Neuronal stem cell (in vitro differentiated cells): ENCODE measurements at places on chromosomes 16 and 17.

DNA sequence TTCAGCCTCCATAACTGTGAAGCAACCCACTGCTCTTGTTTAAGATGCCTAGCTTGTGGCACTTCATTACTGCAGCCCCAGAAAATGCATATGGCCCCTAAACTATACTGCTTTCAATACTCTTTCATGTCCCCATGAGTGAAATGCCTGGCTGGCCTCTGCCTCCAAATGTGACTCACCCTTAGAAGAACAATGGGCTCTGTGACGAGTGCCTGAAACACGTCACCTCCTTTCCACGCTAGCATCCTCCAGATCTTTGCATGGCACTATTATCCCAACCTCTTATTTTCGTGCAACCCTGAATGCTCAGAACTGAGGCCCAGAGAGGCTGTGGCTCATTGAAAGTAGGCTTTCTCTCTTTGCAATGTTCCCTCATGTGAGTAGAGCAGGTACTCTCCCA, 233.1 kb downstream of the CBLN1 start:
- H3K4me1 ChIP-seq = peaks cover 6% of the 10 kb centered on the region
- H3K27ac ChIP-seq = no peak overlapping the region
- no peaks in the 10 kb centered on the region for H3K36me3 ChIP-seq
- DNase-seq = no peak
- H3K27me3 ChIP-seq = no peaks in the 10 kb centered on the region

GRCh38 chr16:68731637-68732036, 5.5 kb upstream of the CDH1 start:
- H3K4me3 ChIP-seq = no peak overlapping the region
- H3K27ac ChIP-seq = no peak overlapping the region
- H3K4me1 ChIP-seq = peaks cover 3% of the 10 kb centered on the region
- no peaks in the 10 kb centered on the region for H3K36me3 ChIP-seq
- DNase-seq = no peak

DNA sequence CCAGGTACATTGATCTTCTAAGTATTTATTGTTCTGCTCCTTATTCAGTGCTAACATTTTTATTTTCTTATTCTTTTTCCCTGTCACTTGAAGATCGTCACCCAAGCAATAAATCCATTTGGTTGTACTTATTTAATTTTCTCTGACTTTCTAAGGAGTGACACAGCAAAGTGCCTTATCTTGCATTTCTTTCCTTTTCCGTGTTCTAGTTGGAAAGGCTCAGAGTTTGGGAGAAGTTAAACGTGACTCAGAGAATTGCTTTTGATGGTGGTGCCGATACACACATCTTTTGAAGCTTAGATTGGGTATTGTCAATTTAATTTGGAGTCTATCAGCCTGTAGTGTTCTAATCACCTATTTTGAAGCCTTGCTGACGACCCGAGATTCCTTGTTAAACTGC, 72.0 kb downstream of the PITPNC1 start:
- no peak for DNase-seq
- H3K4me3 ChIP-seq = no peak overlapping the region
- no peaks in the 10 kb centered on the region for H3K27me3 ChIP-seq

DNA sequence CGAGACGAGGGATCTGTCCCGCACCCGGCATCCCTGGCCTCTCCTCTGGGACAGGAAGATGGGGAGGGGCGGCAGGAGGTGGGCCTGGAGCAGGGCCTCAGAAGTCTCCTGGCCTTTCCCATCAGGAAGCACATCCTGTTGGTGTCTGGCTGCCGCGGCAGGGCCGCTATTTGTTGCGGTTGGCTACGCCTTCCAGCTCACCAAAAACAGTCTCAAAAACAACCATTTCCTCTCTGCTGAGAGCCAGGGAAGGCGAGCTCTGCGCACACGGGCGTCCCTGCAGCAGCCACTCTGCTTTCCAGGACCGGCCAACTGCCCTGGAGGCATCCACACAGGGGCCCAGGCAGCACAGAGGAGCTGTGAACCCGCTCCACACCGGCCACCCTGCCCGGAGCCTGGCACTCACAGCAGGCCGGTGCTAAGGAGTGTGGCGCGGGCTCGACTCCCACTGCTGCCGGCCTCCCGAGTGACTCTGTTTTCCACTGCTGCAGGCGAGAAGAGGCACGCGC, at the start of gene TMEM204:
TSS of gene TMEM204 (plus strand) at position 224 of the 509 bp plus-strand sequence. CDS start 610 bp downstream, outside the sequence.
- no peaks in the 10 kb centered on the region for H3K27me3 ChIP-seq
- DNase-seq = no peak
- H3K4me1 ChIP-seq = no peaks in the 10 kb centered on the region
- H3K27ac ChIP-seq = no peak within 1 kb of the TSS
- peaks cover 4% of the 10 kb centered on the region for H3K36me3 ChIP-seq

GRCh38 chr16:3672571-3673041, 18.1 kb downstream of the DNASE1 start:
- no peak overlapping the region for H3K27ac ChIP-seq
- H3K36me3 ChIP-seq = peaks cover 49% of the 10 kb centered on the region
- H3K4me1 ChIP-seq = peaks cover 6% of the 10 kb centered on the region

GRCh38 chr16:84482001-84482891, 22.2 kb downstream of the MEAK7 start:
- DNase-seq = no peak
- peaks cover 16% of the 10 kb centered on the region for H3K36me3 ChIP-seq
- no peaks in the 10 kb centered on the region for H3K27me3 ChIP-seq

DNA sequence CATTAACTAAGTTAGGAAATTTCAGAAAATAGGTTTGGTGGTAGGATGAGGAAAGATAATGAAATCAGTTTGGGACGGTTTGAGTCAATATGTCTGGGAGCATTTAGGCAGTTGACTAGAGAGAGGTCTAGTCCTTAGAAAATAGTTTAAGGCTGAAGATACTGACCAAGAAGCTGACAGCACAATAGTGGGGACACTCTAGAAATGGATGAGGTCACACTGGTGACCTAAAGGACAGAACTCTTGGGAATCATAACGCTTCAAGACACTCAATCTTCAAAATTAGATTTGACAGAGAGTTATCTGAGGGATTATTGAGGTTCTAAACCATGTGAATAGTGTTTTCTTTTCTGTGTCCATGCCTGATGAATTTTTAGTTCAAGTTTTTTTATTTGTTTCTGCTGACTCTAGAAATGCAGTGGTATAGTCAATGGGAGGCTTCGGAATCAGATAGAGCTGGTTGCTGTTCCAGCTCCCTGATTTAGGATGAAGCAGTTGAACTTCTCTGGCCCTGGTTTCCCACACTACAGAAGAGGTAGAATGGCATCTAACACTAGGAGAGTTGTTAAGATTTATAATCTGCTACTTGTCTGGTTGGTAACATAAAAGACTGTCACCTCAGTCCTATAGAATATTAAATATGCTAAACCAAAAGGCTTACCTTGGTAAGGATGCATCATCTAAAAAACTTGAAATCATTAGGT, 29.7 kb downstream of the MMD start:
- DNase-seq = no peak
- peaks cover 2% of the 10 kb centered on the region for H3K36me3 ChIP-seq
- peaks cover 5% of the 10 kb centered on the region for H3K4me1 ChIP-seq
